WERI-Rb-1 (cell line): ENCODE measurements at places on chromosomes 4 and X.

- no peak for DNase-seq
These were observed 54.4 kb downstream of the MCUB start for GRCh38 chr4:109614466-109614865.

- DNase-seq = no peak
These were observed 106.2 kb upstream of the RAPGEF2 start for GRCh38 chr4:158996669-158997074.

GRCh38 chr4:6885953-6886557 is 23.6 kb upstream of the TBC1D14 start:
- DNase-seq = peak; percentile 68

DNA sequence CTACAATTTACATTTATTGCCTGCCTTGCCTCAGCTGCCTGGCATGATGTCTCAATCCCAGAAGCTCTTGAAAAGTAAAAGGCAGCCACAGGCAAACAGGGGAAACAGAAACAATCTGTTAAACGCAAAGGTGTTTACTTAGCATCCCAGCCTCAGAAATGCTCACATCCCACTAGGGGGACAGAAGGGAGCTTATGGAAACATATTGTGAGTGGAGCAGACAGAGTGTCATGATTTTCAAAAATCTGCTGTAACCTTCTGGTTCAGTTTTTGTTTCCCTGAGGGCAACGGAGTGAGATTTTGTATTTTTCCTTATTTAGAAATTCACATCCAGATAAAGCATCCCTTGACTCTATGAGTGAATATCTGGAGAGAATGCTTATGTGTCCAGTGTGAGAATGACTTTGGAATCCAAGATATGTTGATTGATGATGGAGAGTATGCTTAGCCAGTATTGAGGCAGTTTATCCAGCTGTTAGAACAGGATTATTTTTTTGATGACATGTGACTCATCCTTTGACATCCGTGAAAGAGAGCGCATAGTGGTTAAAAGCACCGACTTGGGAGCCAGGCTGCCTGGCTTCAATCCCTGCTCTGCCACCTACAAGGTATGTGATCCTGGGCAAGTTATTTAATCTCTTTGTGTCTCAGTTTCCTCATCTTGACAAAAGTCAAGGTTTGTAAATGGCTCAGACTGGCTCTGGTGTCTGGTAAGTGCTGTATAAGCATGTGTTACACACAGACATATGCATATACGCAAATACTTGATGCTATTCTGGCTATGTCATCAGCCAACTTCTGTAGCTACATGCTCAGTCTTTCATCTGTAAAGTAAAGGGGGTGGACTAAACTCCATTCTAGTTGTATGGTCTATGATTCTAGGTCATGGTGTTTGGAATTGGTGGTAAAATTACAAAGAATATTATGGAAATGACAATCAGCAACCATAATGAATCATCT is 381.2 kb downstream of the RAPGEF2 start:
- DNase-seq = no peak

DNA sequence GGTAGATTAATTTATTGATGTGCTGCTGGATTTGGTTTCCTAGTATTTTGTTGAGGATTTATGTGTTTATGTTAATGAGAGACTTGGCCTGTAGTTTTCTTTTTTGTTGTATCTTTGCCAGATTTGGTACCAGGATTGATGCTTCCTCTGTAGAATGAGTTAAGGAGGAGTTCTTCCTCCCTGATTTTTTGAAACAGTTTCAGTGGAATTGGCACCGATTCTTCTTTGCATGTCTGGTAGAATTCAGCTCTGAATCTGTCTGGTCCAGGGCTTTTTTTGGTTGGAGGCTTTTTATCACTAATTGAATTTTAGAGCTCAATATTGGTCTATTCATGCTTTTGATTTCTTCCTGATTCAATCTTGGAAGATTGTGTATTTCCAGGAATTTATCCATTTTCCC is 174.0 kb upstream of the NDST4 start:
- no peak for DNase-seq

DNA sequence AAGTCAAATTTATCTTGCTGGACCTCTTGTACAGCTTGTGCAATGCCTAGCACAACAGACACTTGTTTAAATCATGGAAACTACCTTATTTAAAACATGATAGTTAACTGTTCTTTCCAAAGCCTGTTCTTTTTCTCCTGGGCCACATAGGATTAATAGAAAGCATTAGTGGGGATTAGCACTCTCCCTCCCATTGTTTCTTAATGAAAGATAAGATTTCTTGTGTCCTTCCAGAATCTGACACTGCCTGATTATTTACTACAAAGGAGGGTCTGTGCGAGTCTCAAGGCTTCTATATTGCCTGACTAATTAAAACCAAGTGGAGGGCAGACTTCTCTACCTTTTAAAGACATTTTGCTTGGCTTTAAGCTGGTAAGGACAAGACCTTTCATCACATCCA is 8.5 kb upstream of the ELMOD2 start:
- no peak for DNase-seq

GRCh38 chr4:155667568-155668511 is 1.2 kb downstream of the GUCY1A1 start:
- DNase-seq = peak; percentile 53

GRCh38 chr4:139245590-139245989 is 34.4 kb downstream of the MGARP start:
- DNase-seq = no peak
